ENCODE measurements at places on chromosomes 4 and X.

GRCh38 chr4:147425019-147425418 is 55.9 kb upstream of the EDNRA start:
- DNase-seq = no peak

GRCh38 chr4:152189451-152190179 is 346.3 kb downstream of the FBXW7 start:
- no peak for DNase-seq

GRCh38 chrX:44306356-44306755 is 37.1 kb downstream of the EFHC2 start:
- no peak for DNase-seq

DNA sequence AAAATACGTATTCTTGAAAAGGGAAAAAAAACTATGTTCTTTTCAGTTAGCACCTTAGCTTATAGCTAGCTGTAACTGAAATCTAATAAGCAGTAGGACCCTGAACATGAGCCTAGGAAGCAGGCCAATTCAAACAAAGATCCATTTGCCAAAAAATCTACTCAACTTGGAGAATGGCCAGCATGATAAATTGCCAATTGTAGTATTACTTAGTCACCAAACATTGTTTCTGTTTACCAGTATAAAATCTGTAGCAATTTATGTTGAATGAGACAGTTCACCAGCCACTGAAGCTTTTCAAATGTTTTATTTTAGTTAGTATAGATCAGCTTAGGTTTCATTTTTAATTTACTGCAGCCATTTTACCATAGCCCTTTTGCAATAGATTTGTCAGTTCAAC is 323.6 kb upstream of the DIPK2B start:
- no peak for DNase-seq

- no peak for DNase-seq
Observed at GRCh38 chr4:94448815-94449375, 2.8 kb upstream of the PDLIM5 start.

GRCh38 chr4:106930522-106930921 is 105.6 kb downstream of the DKK2 start:
- DNase-seq = no peak

DNA sequence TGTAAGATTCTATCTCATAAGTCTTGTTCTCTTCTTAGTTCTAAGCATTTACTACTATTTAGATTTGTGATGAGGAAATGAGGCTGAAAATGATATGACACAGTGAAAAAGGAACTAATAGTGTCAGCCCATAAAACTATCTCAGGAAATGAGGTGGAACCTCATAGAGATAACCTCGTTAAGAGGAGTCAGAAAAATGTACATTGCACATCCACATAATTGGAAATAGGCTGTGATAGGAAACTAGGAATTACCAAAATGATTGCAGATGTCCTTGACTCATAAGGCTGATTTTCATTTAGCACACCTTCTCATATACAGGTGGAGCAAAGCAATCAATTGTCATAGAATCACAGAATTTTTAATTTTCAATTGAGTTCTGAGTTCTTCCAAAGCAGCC is 26.8 kb downstream of the ANXA10 start:
- no peak for DNase-seq

DNA sequence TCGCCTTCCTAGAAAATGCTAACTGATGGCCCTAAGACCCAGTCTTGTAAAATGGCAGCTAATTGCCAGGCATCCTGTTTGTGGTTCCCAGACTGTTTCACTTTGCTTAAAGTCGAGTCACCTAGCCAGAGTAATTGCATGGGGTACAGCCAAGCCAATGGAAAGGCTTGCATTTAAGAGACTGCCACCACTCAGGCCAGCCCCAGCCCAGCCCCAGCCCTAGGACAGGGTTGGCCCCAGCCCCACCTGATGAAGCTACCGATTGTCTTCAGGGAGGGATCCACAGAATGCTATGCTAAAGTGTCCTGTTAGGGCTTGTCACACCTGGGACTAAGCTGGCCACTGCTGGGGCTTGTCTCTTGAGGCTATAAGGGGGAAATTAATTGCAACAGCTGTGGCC is 194.6 kb upstream of the KLF3 start:
- no peak for DNase-seq

- no peak for DNase-seq
Observed at GRCh38 chr4:187387739-187388138, 607.8 kb upstream of the ZFP42 start.

DNA sequence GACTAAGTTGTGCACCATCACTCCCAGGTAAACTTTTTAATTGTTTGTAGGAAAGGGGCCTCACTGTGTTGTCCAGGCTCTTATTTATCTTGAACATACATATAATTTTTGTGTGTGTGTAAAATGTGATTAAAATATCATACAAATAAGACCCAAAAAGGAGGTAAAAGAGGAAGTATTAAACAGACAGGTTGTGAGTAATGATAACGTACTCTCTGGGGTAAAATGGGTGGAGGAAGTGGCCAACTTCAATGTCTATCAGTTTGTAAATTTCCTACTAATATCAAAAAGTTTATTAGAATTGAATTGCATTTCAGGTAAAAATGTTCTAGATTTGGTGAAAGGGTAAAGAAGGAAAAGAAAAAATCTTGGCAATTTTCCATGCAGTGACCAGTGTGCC is 48.8 kb downstream of the SULT1E1 start:
- no peak for DNase-seq
